Renal pelvis (tissue), 12 donors: ENCODE measurements at places on chromosomes 11 and 22. TPM values are rescaled to one million over a fixed set of nuclear protein-coding genes. Genes with fewer than 3 reads are reported as not detected.

ZNF214 gene
- polyA plus RNA-seq, result 11.5 TPM

OR51B5 gene
- 0.59 TPM for polyA plus RNA-seq

MAPK8IP1 gene
- 9.6 TPM for polyA plus RNA-seq

TCN1 gene
- polyA plus RNA-seq, result 0.34 TPM

- DNase-seq, result no peak
Observed at GRCh38 chr22:36097880-36098279, 62.7 kb downstream of the APOL3 start.

GRCh38 chr22:22576244-22576988, 17.4 kb upstream of the PRAME start:
- peak; percentile 33 for DNase-seq

- no peak for DNase-seq
Observed at GRCh38 chr22:50327711-50328019, 853 bp upstream of the DENND6B start.

DNA sequence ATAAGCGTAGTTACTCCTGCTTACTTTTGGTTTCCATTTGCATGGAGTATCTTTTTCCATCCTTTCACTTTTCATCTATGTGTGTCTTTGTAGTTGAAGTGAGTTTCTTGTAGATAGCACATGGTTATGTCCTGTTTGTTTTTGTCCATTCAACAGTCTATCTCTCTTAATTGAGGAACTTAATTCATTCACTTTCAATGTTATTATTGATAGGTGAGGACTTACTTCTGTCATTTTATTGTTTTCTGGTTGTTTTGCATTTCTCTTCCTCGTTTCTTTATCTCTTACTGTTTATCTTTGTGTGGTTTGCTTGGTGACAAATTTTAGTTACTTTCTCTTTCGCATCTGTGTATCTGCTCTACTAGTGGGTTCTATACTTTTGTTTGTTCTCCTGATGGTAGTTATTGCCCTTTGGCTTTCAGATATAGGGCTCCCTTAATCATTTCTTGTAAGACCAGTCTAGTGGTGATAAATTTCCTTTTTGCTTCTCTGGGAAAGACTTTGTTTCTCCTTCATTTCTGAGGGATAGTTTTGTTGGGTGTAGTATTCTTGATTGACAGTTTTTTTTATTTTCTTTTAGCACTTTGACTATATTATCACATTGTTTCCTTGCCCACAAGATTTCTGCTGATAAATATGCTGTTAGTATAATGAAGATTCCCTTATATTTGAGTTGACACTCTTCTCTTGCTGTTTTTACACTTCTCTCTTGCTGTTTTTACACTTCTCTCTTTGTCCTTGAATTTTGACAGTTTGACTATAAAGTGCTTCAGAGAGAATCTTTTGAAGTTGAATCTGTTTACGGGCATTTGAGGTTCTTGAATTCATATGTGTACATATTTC, 9.0 kb upstream of the RAG1 start:
- no peak for DNase-seq

DNA sequence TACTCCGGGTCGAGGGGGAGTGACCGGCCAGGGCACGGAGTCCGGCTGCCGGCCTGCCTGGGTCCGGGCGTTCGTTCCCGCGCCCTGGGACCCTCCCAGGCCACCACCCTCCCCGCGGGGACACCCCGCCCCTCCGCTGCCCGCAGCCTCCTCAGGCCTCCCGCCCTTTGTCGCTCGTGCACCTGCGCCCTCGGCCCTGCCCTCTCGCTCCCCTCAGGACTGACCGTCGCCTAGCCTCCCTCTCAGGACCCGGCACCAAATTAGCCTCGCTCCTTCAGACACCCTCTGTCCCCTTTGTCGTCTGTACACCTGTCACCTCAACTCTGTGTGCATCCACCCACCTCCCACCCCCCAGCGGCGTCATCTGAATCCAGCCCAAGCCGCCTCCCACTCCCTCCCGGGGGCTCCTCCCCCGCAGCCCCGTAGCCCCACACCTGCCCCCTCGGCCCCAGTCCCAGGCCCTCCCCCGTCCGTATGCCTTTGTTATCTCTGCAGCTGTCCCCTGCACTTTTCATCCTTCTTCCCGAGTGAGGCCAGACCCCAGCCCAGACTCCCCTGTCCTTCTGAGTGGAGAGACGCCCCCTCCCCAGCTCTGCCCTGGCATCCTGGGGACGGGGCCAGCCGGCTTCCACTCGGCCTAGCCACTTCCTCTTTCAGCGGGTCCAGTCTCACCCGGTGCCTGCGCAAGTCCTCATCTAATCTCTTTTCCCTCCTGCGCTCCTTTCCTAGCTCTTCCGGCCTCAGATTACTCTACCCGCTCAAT, 643 bp downstream of the TIGD3 start:
- no peak for DNase-seq
